Mesendoderm (in vitro differentiated cells): ENCODE measurements at places on chromosomes 5 and 9.

DNA sequence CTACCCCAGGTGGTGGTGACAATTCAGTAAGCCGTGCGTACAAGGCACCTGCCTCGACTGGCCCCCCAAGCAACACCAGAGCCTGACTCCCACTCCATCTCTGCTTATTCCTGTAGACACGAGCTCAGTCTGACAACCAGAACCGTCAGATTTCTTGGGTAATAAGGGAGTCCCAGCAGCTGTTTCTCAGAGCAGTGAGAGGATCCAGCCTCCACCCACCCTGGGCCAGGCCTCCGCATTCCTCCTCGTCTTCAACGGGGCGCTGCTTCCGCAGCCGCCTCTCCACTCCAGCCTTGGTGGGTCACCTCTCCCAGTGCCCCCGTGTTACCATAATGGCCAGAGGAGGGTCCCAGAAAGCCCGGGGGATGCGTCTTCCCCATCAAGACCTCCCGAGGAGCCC lies 27.7 kb upstream of the GFPT2 start:
- DNase-seq, result no peak

DNA sequence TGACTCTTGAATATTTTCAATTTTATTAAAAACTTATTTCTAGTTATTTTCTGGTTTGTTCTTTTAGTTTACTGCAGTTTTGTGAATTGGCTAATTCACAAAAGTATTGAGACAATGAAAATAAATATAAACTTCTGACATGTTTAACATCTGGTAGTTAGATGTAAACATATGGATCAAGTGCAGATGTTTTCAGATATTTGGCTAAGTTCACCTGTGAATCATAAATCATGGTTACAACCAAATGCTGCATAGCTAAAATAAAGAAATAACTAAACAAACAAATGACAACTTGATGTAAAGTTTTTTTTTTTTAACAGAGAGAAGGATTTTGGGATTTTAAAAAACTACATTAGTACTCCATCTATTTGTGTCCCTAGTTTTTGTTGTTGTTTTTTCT lies 484.6 kb downstream of the SLCO4C1 start:
- DNase-seq, result no peak

- no peak for DNase-seq
These were observed 97.2 kb downstream of the MVB12B start for GRCh38 chr9:126423916-126424185.

GRCh38 chr5:136079195-136079985 lies 50.6 kb downstream of the TGFBI start:
- DNase-seq, result peak; percentile 70

GRCh38 chr5:125229556-125229955 lies 483.1 kb upstream of the ZNF608 start:
- no peak for DNase-seq

DNA sequence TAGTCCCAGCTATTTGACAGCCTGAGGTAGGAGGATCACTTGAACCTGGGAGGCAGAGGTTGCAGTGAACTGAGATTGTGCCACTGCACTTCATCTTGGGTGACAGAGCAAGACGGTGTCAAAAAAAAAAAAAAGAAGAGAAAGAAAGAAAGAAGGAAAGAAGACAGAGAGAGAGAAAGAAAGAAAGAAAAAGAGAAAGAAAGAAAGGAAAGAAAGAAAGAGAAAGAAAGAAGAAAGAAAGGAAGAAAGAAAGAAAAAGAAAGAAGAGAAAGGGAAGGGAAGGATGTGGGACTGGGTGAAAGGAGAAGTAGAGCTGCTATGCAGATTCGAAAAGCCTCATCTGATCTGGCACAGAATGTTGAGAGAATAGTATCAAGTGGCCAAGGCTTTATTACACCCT lies 23.7 kb upstream of the SCAMP1 start:
- no peak for DNase-seq

- no peak for DNase-seq
These were observed 7.8 kb upstream of the PDCD1LG2 start for GRCh38 chr9:5502553-5502952.

DNA sequence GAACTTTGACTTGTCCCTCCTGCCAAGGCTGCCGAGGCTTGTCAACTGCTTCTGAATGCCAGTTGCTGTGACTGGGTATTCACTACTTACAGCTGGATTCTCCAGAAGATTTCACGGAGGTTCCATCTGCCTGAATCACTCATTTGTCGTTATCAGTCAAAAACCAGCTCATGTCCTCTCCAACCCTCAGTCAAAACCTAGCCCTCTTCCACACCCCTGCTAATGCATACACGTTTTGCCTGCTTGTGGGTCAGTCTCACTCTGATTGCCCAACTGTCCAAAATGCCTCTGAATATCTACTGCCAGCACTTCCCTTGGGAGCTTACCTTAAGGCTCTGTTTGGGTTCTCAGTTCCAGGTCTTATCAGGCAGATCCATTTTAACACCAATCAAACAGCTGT lies 238.6 kb upstream of the TMEM161B start:
- no peak for DNase-seq

GRCh38 chr5:154899151-154899816 lies 38.7 kb downstream of the GEMIN5 start:
- no peak for DNase-seq

- no peak for DNase-seq
These were observed 175.5 kb upstream of the MVB12B start for GRCh38 chr9:126151031-126151685.

DNA sequence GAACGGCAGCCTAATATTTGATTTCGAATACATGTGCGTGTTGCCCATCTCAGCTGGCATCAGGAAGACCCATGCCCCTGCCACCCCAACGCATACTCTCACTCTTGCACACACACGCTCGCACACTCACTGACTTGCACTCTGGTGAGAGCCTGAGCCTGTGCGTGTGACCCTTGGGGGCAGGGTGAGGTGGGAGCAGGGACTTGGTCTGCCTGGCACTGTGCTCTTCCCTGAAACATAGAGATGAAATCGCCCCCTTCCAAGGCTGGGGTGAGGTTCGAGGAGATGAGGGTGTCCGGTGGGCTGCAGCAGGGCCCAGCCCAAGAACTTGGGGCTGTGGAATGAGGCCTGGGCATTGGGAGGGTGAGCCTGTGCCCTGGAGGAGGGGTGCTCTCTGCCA lies 1.2 kb downstream of the LCN9 start:
- DNase-seq, result no peak

DNA sequence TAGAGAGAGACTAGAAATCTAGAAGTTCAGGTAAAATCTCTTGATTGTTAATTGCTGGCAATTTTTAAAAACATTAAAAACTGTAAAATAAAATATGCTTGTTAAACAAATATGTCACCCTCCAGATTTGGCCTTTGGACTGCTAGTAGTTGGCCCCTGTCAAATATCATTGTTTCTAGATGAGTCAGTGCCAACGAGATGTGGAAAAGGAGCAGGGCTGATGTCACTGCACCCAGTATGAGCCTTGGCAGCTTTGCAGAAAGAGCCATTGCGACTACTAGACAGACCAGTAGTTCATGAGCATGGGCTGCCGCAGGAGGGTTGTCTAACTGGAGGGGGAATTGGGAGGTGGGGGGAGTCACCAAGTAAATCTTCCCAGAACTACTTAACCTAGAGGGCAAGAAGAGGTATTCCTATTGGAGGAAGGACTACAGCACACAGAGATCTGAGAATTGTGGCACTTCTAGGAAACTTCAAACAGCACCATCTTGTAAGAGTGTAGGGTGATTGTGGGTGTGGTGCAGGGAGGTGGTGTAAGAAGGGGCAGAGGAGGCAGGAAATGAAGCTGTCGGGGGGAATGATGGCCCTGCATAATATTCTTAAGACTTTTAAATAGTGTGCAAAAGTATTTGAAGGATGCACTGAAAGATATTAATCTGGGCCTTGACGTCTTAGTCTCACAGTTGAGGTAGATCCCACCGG lies 7.1 kb upstream of the DOCK2 start:
- no peak for DNase-seq

DNA sequence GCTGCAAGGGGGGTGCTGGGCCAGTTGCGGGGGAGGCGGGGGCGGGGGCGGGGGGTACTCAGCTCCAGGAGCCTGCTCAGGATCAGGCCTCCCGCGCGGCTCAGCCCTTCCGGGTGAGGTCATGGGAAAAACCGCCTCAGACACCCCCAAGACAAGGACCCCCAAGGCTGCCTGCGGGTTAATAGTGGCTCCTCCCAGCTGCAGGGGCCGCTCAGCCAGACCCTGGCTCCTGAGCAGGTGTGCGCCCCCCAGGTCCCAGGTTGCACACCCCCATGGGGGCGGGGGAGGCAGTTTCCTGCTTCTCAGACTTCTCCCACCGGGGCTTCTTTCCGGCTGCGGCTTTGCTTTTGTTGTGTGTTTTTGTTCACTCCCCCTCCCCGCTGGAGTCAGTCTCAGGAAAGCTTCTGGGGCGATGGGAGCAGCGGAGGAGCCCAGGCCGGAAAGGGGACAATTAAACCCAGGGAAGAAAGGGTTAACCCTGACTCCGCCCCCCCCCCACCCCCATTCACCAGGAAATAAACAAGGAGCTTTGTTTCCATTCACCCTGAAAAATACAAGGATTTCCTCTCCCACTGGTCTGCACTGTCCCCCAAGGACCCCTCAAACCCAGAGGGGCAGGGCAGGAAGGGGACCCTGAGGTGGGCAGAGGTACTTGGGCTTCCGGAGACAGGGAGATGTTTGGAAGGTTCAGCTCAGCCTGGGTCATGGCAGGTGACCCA lies 42.3 kb upstream of the NOTCH1 start:
- peak; percentile 96 for DNase-seq

- DNase-seq, result peak; percentile 51
These were observed 165.0 kb downstream of the FBXL17 start for GRCh38 chr5:108216890-108217289.

- no peak for DNase-seq
These were observed 35.0 kb upstream of the SUSD3 start for GRCh38 chr9:93023521-93023815.

DNA sequence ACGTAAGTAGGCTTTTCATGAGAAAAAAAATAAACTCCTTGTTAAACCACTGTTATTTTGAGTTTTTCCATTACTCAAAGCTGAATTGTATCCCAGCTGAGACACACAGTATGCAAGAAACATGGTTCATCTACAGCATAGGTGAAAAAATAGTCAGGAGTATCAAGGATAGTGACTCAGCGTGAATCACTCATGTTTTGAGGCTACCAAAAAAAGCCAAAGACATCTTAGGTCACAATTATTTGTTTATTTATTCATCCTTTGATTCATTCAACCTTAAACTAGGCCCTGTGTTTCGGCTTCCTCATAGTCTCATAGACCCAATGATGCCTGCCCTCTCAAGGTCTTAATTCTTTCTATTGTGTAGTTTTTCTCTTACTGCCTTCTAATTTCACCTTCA lies 32.9 kb upstream of the STX17 start:
- no peak for DNase-seq

DNA sequence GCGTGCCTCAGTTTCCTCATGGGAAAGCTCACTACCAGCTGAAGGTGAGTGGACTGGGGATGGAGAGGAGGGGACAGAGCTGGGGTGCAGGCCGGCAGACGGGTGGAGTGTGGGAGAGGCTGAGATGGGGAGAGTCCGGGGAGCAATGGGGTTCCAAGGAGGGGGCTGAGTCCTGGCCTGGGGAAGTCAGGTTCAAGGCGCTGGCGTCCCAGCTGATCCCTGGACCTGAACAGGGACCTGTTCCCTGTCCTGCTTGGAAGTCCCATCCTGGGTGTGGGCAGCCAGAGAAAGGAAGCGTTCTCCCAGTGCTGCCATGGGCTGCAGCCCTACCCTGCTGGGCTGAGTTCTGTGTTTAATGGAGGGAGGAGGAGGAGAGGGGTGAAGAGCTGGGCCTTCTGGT lies 60.9 kb upstream of the GNE start:
- DNase-seq, result no peak
